ENCODE measurements at places on chromosomes 5 and 9.

DNA sequence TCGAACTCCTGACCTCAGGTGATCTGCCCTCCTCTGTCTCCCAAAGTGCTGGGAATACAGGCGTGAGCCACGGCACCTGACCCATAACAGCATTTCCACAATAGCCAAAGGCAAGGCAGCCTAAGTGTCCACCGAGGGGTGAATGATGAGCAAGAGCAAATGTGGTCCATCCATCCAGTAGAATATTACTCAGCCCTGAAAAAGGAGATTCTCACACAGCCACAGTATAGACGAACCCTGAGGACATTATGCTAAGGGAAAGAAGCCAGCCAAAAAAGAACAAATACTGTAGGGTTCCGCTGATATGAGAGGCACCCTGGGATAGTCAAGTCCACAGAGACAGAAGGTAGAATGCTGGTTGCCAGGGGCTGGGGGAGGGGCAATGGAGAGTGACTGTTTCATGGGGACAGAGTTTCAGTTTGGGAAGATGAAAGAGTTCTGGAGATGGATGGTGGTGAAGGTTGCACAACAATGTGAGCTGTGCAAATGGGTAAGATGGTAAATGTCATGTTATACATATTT, 7.0 kb downstream of the LAMC3 start:
- no peak for DNase-seq

- no peak for DNase-seq
These were observed 10.9 kb upstream of the AFAP1L1 start for GRCh38 chr5:149260761-149261160.

GRCh38 chr5:99715921-99716320, 787.1 kb upstream of the CHD1 start:
- no peak for DNase-seq

DNA sequence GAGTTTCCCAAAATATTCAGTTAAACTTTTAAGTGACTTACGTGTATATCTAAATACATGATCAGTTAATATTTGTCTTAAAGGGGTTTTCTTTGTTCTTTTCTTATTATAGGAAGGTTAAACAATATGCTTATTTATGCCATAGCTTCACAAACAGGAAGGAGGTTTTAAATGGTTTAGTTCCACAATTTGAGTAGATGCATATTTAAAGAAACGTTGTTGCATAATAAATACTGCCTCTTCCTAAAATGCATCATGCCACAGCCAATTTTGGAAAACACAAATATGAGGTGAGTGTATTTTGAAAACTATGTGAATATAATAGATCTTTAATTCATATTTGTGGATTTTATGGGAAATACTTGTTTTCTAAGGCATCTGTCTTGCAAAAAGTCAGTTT, 2.5 kb upstream of the ADRB2 start:
- no peak for DNase-seq

DNA sequence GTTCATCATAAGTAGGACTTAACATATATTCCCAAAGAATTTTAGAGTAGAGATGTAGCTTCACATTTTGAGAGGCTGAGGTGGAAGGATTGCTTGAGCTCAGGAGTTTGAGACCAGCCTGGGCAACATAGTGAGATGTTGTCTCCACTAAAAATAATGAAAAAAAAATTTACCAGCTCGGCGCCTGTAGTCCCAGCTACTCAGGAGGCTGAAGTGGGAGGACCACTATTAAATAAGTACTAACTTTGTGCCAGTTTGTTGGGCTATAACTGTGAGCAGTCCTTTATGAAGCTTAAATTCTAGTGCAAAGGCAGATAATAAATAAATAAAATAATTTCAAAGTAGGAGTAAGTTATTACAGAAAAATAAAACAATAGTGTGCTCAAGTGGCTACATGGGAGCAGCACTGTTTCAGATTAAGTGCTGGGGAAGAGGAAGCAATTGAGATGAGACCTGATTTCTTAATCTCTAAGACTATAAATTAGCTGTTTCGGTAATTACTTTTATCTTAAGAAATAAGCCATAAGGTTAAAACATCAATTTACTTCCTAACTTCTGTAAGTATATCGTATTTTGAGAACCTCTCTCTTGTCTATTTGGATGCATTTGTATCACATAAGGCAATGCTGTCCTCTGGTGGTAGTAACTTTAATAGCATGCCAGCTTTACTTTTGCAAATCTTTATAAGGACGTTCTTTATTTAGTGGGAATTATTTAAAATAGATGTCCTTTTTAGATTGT, 98.9 kb downstream of the CSNK1G3 start:
- DNase-seq: peak; percentile 68

- DNase-seq: no peak
These were observed 875 bp downstream of the TPM2 start for GRCh38 chr9:35688558-35689541.

GRCh38 chr9:71629578-71630215, 138.6 kb downstream of the CEMIP2 start:
- no peak for DNase-seq

DNA sequence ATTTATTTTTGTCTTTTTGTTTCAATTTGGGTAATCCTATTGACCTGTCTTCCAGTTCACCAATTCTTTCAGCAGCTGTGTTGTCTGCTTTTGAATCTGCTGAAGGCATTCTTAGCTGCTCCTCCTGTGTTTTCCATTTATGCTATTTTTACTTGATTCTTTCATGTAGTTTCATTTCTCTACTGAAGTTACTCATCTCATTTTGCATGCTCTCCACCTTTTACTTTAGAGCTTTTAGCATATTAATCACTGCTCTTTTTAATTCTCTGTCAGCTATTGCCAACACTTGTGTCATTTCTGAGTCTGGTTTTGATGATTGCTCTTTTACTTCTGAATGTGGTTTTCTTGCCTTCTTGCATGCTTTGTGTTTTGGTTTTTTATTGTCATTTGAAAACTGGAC, 496.0 kb upstream of the CLINT1 start:
- no peak for DNase-seq

- no peak for DNase-seq
These were observed 724 bp upstream of the LYSMD3 start for GRCh38 chr5:90529939-90530677.

DNA sequence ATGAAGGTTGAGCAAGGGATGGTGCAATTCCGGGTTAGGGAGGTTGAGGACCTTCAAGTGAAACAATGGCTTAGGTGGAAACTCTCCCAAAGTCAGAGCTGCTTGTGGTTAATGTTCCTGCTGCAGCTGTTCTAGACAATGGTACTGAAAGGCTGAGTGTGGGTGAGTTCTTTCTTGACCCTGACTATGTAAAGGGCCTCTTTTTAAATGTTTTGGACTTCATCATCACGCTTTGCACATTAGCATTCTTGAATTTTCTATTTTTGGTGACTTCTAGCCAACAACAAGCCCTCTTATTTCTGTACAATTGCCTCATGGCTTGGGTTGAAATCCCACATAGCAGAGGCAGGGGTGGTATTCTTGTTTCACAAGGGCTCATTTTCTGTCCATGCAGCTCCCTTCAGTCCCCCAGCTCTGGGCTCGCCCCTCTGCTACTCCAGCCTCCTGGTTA, 136.3 kb upstream of the ANKRD55 start:
- no peak for DNase-seq

DNA sequence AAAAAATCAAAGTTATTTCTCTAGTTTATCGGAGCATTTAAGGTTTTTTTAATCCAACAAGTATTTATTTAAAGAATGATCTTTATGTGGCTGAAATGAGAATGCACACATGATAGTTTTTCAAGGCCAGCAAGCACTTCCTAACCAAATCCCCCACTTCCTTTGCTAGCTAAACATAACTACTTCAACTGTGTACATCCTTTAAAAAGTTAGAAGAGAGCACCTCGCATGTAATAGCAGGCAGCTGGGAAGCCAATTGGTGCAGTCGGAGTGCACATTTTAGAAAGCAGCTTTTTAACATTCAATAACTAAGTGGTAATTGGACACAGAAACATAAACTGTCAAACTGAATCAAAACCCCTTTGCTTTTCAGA, 245.7 kb downstream of the BNC2 start:
- no peak for DNase-seq

DNA sequence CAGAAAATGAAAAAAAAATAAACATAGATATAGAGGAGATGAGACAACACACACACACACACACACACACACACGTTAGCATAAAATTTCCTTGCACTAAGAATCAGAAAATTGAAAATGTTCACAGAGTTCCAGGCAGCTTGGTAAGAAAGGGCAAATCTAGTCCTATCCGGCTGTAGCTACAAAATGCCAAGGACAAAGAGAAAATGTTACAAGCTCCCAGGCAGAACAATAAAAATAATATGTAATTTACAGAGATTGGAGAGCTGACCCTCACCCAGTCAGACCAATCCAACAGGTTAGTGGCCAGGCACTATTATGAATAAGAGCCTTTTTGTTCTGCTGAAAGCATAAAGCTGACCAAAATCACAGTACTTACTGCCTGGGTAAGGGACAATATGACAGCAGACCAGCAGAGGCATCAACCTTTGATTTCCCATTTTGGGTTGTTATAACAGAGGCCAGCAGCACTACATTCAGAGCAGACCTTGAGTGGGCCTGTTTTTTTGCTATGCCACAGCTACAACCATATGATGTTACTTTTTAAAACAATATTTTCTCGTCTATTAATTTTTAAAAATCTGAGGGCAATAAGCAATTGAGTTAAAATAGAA, 892.6 kb downstream of the TAF11L14 start:
- DNase-seq: no peak

DNA sequence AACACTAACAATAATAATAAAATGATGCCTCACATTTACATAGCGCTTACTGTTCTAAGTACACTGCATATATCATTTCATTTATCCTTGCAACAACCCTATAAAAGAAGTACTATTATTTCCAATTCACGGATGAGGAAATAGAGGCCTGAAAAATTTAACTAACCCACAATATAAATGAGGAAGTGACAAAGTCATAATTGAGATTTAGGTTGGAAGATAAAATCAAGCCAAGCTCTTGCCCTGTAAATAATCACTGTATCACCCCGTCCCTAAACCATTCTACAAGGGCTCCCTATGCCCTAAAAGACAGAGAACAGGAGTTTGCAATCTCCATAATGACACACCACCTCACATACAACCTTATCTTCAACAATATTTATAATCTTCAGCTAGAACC, 49.6 kb downstream of the STRBP start:
- no peak for DNase-seq

DNA sequence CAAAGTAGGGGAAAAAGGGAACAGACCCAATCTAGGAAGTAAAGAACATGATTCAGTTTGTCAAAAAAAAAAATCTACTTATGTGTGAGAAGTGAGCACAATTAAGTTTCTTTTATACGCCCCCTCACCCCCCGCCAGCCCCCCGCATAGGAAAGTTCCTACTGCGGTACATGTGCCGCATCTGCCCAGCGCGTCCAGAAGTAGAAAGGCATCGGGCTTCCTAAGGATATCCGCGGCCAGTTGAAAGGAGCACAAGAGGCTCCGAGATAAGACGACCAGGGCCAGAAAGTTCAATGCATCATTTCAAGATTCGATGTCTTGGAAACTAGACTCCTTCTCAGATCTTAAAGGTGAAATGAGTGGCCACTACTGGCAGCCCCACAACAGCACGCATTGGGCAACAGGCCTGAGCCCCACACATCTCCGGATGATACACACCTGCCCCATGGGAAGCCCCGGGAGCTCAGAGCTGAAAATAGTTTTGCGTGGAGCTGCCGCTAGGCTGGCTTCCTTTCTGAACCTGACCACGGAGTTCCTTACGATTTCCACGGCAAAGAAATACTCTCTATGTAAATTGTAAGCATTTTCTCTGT, 203.9 kb downstream of the RAB3C start:
- no peak for DNase-seq

GRCh38 chr9:121682926-121683515, 31.6 kb downstream of the DAB2IP start:
- no peak for DNase-seq

- DNase-seq: no peak
These were observed 1.7 kb downstream of the MYORG start for GRCh38 chr9:34374905-34375552.

DNA sequence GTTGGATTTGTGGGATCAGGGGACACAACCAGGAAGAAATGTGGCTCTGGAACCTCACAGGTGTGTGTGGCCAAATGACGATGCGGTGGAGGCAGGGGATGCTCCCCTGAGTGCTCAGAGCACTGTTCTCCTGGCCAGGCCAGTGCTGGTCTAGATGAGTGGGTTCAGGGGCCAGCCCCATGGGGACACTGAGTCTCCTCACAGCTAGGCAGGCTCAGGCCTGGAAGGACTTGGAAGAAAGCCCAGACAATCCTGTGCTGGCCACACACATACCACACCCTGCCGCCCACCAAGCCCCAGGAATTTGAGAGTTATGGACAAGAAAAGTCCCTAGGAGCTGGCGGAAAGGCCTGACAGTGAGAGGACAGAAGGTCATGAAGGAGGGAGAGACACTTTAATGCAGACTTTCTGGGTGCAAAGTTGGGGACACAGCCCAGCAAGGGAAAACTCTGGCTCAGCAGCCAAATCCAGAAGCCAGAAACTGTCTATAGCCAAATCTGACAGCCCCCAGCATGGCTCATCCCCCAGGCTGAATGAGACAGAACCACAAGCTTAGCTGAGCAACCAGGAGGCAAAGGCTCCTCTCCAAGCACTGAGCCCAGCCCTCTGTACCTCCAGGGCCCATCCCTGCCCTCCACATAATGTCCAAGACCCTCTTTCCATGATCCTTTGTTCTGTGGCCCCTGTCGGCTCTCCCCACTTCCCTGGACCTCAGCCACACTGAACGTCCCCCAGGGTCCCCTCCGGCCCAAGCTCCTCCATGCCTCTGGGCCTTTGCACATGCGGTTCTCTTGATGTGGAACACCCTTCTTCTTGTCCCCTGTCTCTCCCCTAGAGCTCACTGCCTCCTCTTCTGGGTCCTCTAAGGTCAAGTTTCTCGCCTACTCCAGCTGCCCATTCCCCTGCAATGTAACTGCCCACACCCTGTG, 22.4 kb downstream of the LHX6 start:
- no peak for DNase-seq

GRCh38 chr5:145948921-145949320, 12.5 kb downstream of the SH3RF2 start:
- no peak for DNase-seq

- DNase-seq: no peak
These were observed 6.8 kb downstream of the ITGA1 start for GRCh38 chr5:52794519-52794918.

DNA sequence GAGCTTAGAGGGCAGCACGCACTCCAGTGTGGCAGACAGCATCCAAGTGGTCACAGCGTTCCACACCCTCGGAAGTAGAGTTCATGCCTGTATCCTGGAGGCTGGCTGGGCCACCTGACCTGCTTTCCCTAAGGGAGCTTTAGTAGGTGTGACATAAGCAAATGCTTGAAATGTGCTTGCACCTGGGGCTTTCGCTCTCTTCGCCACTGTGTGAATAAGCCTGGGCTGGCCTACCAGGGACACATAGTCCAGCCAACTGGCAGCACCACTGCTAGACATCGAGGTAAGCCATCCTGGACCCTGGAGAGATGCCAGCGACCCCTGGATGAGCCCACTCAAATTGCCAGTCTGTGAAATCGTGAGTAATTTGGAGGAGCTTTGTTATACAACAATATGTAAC, 24.9 kb upstream of the IRX4 start:
- no peak for DNase-seq

DNA sequence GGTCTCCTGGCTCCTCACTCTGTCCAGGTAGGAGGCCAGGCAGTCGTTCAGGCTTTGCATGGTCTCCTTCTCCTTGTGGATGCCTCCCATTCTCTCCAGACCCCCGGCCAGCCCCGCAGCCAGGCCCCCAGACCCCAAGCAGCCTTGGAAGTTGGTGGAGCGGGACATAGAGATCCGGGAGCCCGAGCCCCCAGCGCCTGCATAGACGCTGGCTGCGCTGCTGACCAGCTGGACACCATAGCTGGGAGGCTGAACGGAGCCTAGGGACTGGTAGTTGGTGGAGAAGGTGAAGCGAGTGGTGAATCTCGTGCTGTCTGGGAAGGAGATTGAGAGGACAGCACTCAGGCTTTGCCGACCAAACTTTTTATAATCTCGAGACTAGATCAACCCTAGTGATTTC, 35.9 kb downstream of the FOXI1 start:
- DNase-seq: no peak

All from CD4-positive, alpha-beta T cell treated with Interleukin-17A for 1 hour (primary cell).